ENCODE measurements at places on chromosomes 12 and 14. TPM values are rescaled to one million over a fixed set of nuclear protein-coding genes. Genes with fewer than 3 reads are reported as not detected.

- H3K36me3 ChIP-seq = no peaks in the 10 kb centered on the region
- no peaks in the 10 kb centered on the region for H3K27me3 ChIP-seq
- no peak for DNase-seq
- no peak overlapping the region for H3K27ac ChIP-seq
Observed at GRCh38 chr12:75716291-75717025, 205.0 kb upstream of the KRR1 start.

- H3K27me3 ChIP-seq = no peaks in the 10 kb centered on the region
- DNase-seq = no peak
- H3K36me3 ChIP-seq = no peaks in the 10 kb centered on the region
- H3K4me1 ChIP-seq = peaks cover 62% of the 10 kb centered on the region
Observed at GRCh38 chr12:67270622-67271021, 1.5 kb downstream of the CAND1 start.

Gene ADAMTS20
- total RNA-seq = not detected

Gene HRK
- not detected for total RNA-seq

Gene BCL2L2
- 31.7 TPM for total RNA-seq
